ENCODE measurements at places on chromosomes 2 and 18.
A peak's percentile ranks its signal among the peaks of the same experiment; 100 is the strongest.

GRCh38 chr2:172949522-172949921, 126.1 kb upstream of the MAP3K20 start:
- DNase-seq = no peak

GRCh38 chr18:78894033-78894305, 85.6 kb upstream of the SALL3 start:
- DNase-seq = peak; percentile 54

DNA sequence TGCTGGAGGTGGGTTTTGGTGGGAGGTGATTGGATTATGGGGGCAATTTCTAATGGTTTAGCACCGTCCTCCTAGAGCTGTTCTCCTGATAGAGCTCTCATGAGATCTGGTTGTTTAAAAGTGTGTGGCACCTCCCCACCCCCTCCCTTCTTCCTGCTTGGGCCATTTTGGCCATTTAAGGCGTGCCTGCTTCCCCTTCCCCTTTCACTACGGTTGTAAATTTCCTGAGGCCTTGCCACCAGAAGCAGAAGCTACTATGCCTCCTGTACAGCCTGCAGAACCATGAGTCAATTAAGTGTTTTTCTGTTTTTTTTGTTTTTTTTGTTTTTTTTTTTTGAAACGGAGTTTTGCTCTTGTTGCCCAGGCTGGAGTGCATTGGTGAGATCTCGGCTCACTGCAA, 335.7 kb upstream of the HS6ST1 start:
- DNase-seq = no peak

DNA sequence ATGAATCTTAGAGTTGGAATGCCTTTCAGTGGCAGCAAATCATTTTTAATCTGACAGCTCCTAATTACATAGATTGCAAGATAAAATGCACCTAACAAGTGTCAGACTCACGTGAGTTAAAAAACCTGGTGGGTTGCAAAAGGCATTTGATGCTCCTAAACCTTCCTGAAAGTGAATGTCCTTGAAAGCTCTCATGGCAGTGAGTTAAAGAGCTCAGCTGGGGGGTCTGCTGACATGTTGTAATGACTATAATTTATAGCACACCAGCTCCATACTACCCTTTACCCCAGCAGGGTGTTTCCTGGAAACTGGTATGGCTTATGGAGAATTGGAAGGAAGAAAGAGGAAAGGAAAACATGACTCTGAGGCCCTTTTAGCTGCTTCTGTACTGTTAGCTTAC, 91.9 kb upstream of the CAVIN2 start:
- no peak for DNase-seq

GRCh38 chr2:178449700-178450523, 1.1 kb downstream of the PRKRA start:
- DNase-seq = no peak

- DNase-seq = no peak
Observed at GRCh38 chr2:181904022-181904632, 12.6 kb downstream of the ITPRID2 start.

DNA sequence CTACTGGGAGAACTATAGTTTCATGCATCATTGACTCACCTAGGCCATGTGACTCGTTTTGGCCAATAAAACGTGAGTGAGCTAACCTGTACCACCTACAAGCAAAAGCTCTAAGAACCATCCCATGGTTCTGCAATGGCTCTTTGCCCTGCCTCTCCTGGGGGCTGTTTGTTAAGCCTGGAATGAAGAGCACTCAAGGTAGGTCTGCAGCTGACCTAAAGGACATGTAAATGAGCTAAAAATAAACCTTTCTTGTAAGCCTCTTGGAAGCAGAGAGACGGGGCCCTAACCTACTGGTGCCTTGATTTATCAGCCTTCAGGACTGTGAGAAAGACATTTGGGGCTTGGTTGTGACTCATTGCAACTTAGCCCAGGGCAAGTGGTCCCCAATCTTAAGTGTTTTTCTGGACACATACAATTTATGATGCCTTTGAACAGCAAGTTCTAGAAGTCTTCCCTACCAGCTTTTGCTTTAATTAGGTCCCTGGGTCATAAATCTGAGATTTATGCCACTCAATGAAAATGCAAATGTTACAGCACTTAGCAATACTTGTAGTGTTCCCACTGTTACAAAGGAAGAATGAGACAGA, 107.4 kb downstream of the OSBPL6 start:
- DNase-seq = no peak

GRCh38 chr18:3595369-3596273, 145.6 kb downstream of the TGIF1 start:
- peak; percentile 71 for DNase-seq

- DNase-seq = peak; percentile 34
Observed at GRCh38 chr2:134582547-134582899, 136.3 kb downstream of the TMEM163 start.

DNA sequence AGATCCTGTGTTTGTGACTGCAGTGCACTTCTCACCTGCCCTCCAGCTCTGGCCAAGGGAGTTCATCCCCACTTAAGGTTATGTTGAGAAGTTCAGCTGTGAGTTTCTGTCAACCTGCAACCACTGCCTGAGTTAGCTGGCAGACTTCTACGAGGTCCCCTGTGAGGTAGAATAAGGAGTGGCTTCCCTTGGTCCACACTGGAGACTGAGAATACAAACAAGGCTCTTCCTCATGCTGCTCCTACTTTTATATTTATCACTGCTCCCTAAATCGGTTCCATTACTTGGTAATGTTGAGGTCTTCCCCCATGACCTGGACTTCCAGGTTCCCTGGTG, 353.2 kb upstream of the CWC22 start:
- no peak for DNase-seq

DNA sequence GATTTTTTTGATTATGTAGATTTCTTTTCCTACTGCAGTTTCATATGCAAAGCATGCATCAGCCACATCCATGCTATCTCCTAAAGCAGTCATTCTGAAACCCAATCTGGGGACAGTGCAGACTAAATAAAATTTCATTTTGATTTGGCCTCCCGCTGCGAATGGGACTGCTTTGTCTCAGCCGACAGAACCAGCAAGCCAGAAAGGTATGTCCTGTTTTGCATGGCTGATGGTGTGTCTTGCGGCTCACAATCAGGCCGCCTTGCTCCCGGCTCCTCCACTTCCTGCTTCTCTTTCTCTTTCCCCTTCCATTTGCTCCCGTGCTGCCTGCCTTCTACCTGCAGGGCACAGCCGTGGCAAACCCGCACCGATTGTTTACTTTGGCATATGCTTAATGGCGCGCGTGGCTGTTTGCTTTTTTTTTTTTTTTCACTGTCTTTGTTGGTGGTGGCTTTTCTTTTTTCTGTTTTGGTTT, 419.6 kb upstream of the POU3F3 start:
- DNase-seq = no peak

DNA sequence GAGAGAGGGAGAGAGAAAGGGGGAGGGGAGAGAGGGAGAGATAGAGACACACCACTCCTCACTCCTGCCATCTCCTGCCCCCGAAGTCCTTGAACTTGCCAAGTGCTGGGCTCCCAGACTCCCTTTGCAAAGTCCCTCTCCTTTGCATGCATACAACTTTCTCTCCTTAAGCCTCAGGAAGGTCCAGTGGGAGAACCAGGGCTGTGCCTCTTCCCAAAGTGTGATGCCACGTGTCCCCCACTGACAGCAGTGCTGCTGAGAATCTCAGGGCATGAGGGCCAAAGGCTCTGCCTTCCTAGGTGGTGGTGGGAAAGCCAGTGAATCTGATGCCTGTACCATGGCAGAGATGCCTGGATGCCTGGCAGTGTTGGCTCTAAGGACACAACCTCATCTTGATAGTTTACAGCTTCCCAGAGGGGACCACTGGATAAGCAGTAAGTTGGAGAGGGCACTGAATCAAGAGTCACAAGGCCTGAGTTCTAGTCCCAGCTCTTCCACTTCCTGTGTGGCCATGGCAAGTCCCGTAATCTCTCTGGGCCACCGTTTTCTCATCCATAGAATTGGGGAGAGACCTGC, 103.4 kb downstream of the CLIP4 start:
- DNase-seq = peak; percentile 63

GRCh38 chr2:69083235-69083748, 70.3 kb downstream of the ANTXR1 start:
- no peak for DNase-seq

- DNase-seq = no peak
Observed at GRCh38 chr2:156099382-156099781, 233.1 kb downstream of the NR4A2 start.

- DNase-seq = no peak
Observed at GRCh38 chr2:23693606-23693951, 233.3 kb downstream of the ATAD2B start.

- DNase-seq = no peak
Observed at GRCh38 chr2:52698408-52698807, 1069.2 kb upstream of the CHAC2 start.

DNA sequence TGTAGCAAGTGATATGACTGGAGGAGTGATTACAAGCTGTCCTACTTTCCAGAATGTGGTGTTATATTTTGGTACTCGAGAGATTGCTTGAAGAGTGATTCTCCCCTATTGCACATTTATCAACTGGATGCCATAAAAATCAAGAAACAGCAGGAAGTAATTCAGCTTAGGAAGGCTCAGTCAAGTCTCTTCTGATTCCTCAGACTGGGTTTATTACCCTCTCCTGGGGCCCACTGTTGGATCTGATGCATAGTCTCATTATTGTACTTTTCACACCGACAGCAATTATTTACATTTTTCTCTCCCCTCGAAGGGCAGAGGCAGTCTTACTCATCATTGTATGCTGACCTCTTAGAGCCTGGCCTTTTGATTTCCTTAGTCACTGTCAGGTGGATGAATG, 9.3 kb downstream of the NOSTRIN start:
- no peak for DNase-seq

- DNase-seq = no peak
Observed at GRCh38 chr2:144152817-144153271, 367.1 kb downstream of the ZEB2 start.

- no peak for DNase-seq
Observed at GRCh38 chr2:151786483-151786882, 41.7 kb downstream of the ARL5A start.

DNA sequence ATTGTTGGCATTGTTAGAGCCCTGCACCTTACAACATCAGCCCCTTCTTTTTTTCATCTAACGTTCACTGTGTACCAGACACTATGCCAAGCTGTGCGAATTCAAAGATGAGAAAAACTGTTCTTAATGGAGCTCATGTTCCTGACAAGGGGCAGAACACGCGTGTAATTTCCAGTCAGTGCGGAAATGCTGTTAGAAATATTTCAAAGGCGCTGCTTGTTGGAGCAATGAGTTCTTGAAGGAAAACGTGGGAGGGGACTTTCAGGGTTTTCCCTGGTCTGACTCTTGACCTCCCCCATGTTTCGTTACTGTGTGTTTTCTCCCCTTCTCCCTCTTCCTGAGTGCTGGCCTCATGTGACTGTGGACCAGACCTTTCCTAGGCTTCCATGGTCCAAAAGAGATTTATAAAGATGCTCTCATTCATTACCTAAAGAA, 1.5 kb downstream of the MTHFD2 start:
- no peak for DNase-seq

GRCh38 chr2:240579771-240580614, 6.5 kb upstream of the CAPN10 start:
- no peak for DNase-seq

GRCh38 chr2:63673865-63674533, 85.2 kb downstream of the MDH1 start:
- DNase-seq = peak; percentile 24

DNA sequence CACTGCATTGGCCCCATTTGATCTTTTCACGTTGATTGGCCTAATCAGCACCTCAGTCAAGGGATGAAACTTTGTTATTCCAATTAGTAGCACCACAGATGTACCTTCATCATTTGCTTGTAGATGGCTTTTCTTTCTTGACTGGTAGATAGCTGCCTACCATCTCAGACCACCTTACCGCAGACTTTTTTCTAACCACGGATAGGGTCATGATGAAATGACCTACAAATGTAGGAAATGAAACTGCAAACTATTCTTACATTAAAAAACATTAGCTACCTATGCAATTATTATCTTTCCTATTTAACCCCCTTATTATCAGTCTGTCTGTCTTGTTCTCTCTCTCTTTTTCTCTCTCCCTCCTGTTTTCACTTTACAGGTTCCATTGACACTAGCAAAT, 22.4 kb upstream of the SLC25A52 start:
- no peak for DNase-seq

GRCh38 chr2:106977717-106978116, 91.8 kb upstream of the ST6GAL2 start:
- DNase-seq = no peak

DNA sequence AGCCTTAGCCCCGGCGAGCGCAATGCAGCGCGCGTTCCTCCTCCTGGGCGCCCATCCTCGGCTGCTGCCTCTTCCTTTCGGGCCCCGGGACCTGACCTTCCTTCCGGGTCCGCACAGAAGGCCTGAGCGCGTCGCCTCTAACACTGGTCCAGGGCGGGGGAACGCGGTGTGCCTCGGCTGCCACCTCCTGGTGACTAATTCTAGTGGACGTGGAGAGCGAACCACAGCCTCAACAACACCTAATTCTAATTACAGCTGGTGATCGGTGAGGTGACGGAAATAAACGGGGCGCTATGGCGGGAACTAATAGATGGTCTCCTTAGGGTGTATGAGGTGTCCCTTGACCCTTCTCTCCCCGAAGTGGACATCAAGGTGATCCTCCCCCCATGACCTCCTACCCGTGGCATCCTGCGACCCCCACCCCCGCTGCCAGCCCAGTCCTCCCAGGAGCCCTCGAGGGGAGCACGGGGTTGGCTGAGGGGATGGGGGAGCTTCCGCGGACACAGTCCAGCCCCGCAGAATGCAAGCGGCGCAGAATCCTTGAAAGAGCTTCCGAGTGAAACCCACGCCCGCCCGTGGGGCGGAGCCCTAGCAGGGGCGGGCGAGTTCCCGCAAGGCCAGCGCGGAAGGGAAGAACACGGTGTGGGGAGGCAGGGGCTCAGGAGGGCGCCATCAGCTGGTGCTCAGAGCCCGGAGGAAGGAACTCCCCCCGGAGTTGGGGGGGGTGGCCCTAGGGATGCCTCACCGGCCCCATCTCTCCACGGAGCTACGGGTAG, 12.8 kb upstream of the HMSD start:
- DNase-seq = peak; percentile 84

- DNase-seq = no peak
Observed at GRCh38 chr2:139083121-139083520, 302.9 kb upstream of the NXPH2 start.

GRCh38 chr18:55380589-55380988, 207.4 kb downstream of the TCF4 start:
- DNase-seq = no peak

DNA sequence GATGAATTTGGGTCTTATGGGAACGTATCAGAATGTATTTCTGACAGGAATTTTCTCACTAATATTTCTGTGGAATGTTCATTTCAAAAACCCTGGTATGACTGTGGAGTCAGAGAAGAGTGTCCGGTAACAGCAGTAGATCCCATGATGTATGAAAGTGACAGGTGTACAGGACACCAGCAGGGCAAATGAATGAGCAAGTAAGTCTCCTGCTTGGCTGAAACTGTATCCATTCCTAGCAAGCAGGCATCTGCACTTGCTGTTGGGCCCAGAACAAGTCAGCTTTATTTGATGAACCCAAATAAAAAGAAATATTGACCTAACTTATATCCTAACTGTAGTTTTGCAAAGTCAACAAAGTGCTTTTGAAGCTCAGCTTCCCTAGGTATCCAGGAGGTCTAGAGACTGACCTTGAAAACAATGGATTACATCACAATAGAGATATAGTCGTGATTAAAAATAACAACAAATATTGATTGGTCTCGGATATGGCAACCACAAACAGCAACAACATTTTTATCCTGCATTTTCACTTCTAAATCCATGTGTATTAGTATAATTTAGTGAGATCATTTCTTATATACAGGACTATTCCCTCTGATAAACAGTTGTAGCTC, 37.6 kb downstream of the NXPH2 start:
- no peak for DNase-seq

Measured in lower leg skin (tissue), 4 donors.